ENCODE measurements at places on chromosomes 6 and 20. TPM values are rescaled to one million over a fixed set of nuclear protein-coding genes. Genes with fewer than 3 reads are reported as not detected.
A peak's percentile ranks its signal among the peaks of the same experiment; 100 is the strongest.

Gene RREB1
- total RNA-seq, result 16.2 TPM

Gene HUS1B
- total RNA-seq, result 0.15 TPM

Gene CDSN
- total RNA-seq, result not detected

DNA sequence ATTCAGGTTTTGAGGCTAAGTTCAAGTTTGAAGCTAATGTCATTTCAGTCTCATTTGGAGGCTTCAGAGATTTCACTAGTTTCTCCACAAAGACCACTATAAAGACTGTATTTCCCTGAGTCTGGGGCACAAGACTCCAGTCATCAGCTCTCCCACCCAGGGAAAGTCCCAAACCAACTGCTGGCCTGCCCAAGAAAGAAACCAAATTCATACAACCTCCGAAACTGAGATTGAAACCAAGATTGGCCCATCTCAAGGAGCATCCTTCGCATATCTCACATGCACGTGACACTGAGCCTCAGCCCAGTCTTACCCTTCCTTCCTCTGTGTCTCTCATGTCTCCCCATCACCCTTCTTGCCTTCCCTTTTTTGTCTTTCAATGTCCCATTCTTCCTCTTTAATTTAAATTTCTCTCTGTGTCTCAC is 3.5 kb upstream of the LTA start:
- no peak for DNase-seq

- DNase-seq, result no peak
Measured at GRCh38 chr6:53581856-53582255, 37.0 kb upstream of the GCLC start.

GRCh38 chr20:40770564-40771307 is 81.7 kb upstream of the MAFB start:
- DNase-seq, result no peak

GRCh38 chr6:17628873-17629272 is 28.8 kb downstream of the FAM8A1 start:
- no peak for DNase-seq

- peak; percentile 27 for DNase-seq
Measured at GRCh38 chr20:59221049-59221706, 57.6 kb downstream of the ZNF831 start.

- DNase-seq, result no peak
Measured at GRCh38 chr20:49450281-49450721, 32.2 kb downstream of the KCNB1 start.

GRCh38 chr6:61909486-61909885 is 376.5 kb downstream of the KHDRBS2 start:
- no peak for DNase-seq

DNA sequence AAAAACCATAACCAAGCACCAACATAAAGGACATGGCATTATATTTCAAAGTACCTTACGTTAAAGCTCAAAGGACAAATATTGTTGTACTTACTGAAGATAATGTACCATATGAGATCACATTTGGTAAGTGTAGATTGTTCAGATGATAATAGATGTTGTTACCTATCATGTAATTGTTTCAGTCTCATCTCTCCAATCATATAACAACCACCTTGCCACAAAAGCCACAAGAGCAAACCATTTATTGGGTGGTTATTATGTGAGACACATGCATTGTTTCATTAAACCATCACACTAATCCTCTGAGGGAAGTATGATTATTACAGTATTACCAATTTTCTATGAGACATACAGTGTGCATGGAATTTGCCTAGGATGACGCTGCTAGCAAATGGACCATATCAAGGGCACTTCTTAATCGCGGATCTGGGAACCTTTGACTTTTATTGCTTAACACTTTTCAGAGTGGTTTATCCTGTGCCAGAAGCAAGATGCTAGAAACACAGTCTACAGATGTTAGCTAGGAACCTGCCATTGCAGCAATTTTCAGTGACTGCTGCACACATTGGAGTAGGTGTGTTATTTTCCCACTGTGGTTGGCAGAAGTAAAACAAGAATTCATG is 149.8 kb upstream of the AKIRIN2 start:
- DNase-seq, result no peak

GRCh38 chr6:32427934-32428474 is 11.7 kb upstream of the HLA-DRA start:
- no peak for DNase-seq

DNA sequence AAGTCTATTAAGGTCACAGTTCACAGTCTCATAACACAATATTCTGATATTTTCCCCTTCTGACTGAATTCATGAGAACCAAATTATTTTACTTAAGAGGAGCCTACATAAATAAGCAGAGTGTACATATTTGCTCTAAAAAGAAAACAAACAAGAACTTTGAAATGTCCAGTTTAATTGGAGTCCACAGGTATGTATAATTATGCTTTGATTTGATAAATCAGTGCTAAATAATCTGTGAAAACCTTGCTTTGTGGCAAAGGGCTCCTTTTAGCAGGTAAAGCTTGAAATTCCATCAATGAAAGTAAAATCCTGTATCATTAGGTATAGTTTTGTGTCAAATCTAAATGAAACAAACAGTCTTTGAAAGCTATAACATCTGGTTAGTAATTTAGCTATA is 69.4 kb downstream of the ADGRB3 start:
- DNase-seq, result no peak

DNA sequence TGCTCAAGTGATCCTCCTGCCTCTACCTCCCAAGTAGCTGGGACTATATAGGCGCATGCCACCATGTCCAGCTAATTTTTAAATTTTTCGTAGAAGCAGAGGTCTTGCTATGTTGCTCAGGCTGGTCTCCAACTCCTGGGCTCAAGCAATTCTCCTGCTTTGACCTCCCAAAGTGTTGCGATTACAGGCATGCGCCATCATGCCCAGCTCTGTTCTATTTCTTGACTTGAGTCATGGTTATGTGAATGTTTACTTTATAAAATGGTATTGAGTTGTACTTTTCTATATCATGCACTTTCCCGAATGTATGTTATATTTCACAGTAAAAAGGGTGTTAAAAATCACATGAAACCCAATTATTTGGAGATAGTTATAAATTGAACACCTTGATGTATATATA is 17.3 kb upstream of the ATXN1 start:
- DNase-seq, result no peak
